Heart left ventricle (tissue), 16 donors: ENCODE measurements at places on chromosomes 1 and 21. TPM values are rescaled to one million over a fixed set of nuclear protein-coding genes. Genes with fewer than 3 reads are reported as not detected.

Gene PRAMEF5
- not detected for polyA plus RNA-seq

Gene SERPINC1
- polyA plus RNA-seq, result 0.15 TPM

Gene VSIG8
- not detected for polyA plus RNA-seq

Gene SFN
- polyA plus RNA-seq, result 0.11 TPM

Gene NCAM2
- polyA plus RNA-seq, result 0.19 TPM

Gene OPRD1
- under 0.01 TPM for polyA plus RNA-seq

Gene ANGPTL3
- not detected for polyA plus RNA-seq

Gene CFAP298
- 36.0 TPM for polyA plus RNA-seq

Gene ZSCAN20
- polyA plus RNA-seq, result 2.8 TPM

Gene DIO1
- not detected for polyA plus RNA-seq

Gene LGR6
- polyA plus RNA-seq, result 1.3 TPM

Gene CFAP74
- polyA plus RNA-seq, result not detected

Gene AZIN2
- 1.4 TPM for polyA plus RNA-seq

Gene TNFRSF14
- polyA plus RNA-seq, result 13.6 TPM

Gene TRNP1
- polyA plus RNA-seq, result 18.4 TPM

Gene SYDE2
- polyA plus RNA-seq, result 6.0 TPM

Gene ACTRT2
- not detected for polyA plus RNA-seq

Gene SOX13
- polyA plus RNA-seq, result 8.2 TPM

Gene CASQ1
- 35.4 TPM for polyA plus RNA-seq

Gene ADSS2
- 3.5 TPM for polyA plus RNA-seq

Gene FAM72C
- 0.08 TPM for polyA plus RNA-seq

Gene FMO1
- polyA plus RNA-seq, result 0.15 TPM

Gene MIB2
- polyA plus RNA-seq, result 121 TPM

Gene SPTA1
- 0.19 TPM for polyA plus RNA-seq

Gene VPS72
- 31.2 TPM for polyA plus RNA-seq

Gene CDK18
- 147 TPM for polyA plus RNA-seq

Gene NTNG1
- polyA plus RNA-seq, result not detected

Gene ERICH3
- 0.08 TPM for polyA plus RNA-seq

Gene CLCA1
- polyA plus RNA-seq, result 0.06 TPM

Gene CHI3L2
- 5.0 TPM for polyA plus RNA-seq

Gene LRRC71
- polyA plus RNA-seq, result 0.42 TPM

Gene KCNN3
- 0.88 TPM for polyA plus RNA-seq

Gene COL6A1
- 157 TPM for polyA plus RNA-seq

Gene TTLL7
- polyA plus RNA-seq, result 2.0 TPM

Gene FAM177B
- not detected for polyA plus RNA-seq

Gene IFI44
- polyA plus RNA-seq, result 11.2 TPM

Gene SPAG17
- not detected for polyA plus RNA-seq

Gene ILDR2
- 0.84 TPM for polyA plus RNA-seq

Gene FOXD3
- 0.19 TPM for polyA plus RNA-seq

Gene IVL
- polyA plus RNA-seq, result 0.03 TPM

Gene TTC22
- polyA plus RNA-seq, result 0.06 TPM

Gene BEND5
- polyA plus RNA-seq, result 4.0 TPM

Gene TCEANC2
- 2.5 TPM for polyA plus RNA-seq

Gene CYP2J2
- 161 TPM for polyA plus RNA-seq

Gene CD58
- polyA plus RNA-seq, result 45.8 TPM

Gene NPR1
- polyA plus RNA-seq, result 12.2 TPM

Gene OR2T11
- not detected for polyA plus RNA-seq

Gene PHLDA3
- polyA plus RNA-seq, result 22.9 TPM

Gene ANXA9
- polyA plus RNA-seq, result 0.19 TPM

Gene CHRM3
- polyA plus RNA-seq, result 0.27 TPM

Gene UBL4B
- 0.11 TPM for polyA plus RNA-seq

Gene NR0B2
- 6.6 TPM for polyA plus RNA-seq

Gene OR2L3
- not detected for polyA plus RNA-seq

Gene LCE2C
- not detected for polyA plus RNA-seq
